ENCODE measurements at places on chromosomes 6 and 20. TPM values are rescaled to one million over a fixed set of nuclear protein-coding genes. Genes with fewer than 3 reads are reported as not detected.

- DNase-seq, result no peak
Measured at GRCh38 chr6:166366921-166367320, 15.8 kb downstream of the MPC1 start.

DNA sequence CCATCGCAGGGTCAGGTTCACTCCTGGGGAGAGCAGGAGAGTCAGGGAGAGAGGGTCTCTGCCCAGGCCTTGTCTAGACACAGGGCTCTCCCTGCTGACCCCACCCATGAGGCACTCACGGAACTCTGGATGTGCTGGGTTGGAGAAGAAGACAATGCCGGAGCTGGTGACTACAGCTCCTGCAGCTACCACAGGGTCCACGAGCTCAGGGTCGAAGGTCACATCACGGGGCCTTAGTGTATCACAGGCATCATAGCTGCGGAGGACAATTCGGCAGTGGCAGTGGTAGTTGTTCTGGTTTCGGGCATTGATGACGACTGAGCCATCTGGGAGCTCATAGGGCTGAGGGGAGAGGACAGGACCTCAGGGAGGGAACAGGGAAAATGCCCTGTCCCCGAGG lies 2.7 kb downstream of the NEU1 start:
- DNase-seq, result no peak

ADGRB3 gene
- 0.92 TPM for total RNA-seq

RIMS4 gene
- total RNA-seq, result not detected

DNA sequence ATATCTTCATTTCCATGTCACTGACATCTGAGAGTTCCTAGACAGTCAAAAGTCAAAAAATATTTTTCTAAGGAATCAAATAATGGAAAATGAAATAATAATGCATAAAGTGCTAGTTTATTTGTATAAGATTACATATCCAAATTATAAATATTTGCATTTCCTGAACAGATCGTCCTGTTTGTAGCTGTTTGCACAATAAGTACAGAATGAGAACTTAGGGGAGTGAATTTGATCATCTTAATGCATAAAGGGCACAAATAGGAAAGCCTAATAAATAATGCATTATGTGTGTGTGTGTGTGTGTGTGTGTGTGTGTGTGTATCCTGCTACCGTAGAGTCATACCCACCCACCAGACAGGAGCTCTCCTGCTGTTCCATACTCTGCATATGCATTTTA lies 521.0 kb upstream of the EPHA7 start:
- no peak for DNase-seq

- DNase-seq, result no peak
Measured at GRCh38 chr6:25088513-25088912, 152.8 kb upstream of the RIPOR2 start.

DNA sequence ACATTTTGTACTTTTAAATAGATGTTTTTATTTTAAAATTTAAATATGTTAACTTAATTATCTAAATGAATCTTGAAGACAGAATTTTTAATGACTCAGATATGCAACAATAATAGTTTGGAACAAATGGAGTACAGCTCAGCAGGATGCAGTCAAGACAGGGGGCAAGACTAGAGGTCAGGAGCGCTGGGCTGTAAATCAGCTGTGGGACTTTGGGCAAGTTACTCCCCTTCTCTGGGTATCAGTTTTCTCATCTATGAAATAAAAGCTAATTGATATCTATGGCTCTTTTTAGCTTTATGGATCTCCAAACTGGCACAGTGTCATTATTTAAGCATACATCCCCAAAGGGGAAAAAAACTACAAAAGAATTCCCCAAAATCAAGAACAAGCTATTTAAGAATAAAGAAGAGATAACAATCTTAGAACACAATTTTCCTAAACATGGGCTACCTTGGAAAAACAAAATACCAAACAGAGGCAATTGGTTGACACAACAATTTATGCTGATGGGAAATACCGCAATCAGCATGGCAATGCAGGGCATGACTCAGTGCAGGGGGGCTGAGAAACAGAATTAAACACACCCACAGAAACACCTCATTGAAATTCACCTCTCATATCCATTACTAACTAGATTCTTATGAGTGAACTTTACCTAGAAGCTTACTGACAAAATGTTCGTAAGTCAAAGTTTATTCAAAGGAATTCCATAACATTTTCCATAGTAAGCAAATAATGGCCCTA lies 188.2 kb downstream of the SIM1 start:
- no peak for DNase-seq

DNA sequence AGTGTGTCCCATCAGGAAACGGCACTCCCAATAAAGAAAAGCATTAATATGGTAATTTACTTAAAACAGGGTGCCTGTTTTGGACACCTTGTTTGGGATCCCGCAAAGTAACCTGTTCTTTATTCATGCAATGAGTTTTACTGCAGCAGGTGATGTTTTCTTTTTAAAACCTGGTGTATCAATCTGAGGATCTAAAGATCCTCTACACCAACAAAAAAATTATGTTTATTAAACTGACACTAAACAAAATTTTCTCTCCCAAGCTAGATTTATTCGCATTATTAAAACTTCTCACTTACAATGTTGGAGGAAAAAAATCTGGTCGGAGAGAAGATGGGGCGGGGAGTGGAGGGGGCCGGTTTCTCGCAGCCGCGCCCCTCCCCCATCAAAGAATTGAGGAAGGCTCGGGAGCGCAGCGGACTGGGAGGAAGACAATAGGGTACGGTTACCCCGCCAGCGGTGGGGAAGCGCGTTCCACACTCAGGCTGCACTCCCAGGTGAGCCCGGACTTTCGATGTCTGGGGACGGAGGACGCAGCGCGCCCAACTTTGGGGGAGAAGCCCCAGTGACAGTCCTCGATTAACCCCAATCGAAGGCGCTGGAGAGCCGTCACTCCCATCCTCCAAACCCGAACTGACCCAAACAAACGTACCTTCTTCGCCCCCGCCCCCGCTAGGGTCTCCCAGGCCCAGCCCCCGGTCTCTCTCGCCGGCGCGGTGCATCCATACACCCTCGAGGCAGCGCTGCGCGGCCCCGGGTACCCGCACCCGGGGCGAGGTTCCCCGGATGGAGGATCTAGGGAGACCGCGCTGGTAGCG lies 1.3 kb downstream of the CD24 start:
- DNase-seq, result no peak
